ENCODE measurements at places on chromosomes 3 and 15.
A peak's percentile ranks its signal among the peaks of the same experiment; 100 is the strongest.

- no peak for DNase-seq
These were observed 44.4 kb upstream of the RASA2 start for GRCh38 chr3:141442446-141442845.

GRCh38 chr15:34038871-34039789, at the start of gene AVEN:
TSS of gene AVEN (minus strand) at chr15:34039204. CDS start at chr15:34039046, 158 bp downstream.
- no peak for DNase-seq

GRCh38 chr3:168622795-168623194, 527.1 kb upstream of the GOLIM4 start:
- DNase-seq = no peak

DNA sequence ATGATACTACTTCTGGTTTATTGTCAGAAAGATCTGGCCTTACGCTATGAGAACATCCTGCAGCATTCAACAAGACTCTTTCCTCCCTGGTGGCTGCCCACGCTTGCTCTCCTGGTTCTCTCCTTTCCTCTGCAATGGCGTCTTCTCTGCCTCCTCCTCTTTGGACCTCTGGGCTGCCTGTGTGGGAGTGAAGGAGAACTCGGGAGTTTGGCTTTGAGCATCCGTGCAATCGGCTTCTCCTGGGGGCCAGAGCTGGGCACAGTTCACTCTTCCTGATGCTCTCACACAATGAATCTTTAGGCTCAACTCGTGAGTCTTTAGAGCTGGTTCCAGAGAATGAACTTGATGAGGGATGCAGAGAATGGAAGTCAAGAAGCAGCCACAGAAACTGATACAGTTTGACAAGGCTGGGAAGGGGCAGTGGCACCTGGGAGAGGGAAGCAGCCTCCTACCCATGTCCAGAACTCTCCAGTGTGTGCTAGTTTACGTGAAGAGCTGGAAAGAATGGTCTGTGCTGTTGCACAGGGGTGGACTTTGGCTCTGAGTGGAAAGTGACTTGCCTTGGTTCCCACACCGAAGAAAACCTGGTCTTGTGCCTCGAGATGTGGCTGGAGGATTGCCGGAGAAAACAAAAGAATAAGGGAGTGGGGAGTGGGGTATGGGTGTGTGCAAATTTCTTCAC, 37.9 kb downstream of the RPLP1 start:
- DNase-seq = no peak

DNA sequence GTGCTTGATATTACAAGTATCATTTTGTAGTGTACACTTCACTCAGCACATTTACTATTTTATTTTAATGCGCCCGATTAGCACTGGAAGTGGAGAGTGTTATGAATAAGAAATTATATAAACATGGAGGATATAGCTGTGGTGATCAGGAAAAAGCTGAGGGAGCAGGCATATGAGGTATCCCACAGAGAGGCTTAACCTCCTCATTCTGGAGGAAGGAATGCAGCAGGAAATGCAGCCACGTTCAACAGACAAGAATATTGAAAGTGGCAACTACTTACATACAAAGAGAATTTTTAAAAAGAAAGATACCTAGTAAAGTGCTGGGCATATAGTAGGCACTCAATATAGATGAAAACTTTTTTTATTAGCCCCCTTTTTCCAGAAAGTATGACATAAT, 166.0 kb upstream of the SATB1 start:
- no peak for DNase-seq

DNA sequence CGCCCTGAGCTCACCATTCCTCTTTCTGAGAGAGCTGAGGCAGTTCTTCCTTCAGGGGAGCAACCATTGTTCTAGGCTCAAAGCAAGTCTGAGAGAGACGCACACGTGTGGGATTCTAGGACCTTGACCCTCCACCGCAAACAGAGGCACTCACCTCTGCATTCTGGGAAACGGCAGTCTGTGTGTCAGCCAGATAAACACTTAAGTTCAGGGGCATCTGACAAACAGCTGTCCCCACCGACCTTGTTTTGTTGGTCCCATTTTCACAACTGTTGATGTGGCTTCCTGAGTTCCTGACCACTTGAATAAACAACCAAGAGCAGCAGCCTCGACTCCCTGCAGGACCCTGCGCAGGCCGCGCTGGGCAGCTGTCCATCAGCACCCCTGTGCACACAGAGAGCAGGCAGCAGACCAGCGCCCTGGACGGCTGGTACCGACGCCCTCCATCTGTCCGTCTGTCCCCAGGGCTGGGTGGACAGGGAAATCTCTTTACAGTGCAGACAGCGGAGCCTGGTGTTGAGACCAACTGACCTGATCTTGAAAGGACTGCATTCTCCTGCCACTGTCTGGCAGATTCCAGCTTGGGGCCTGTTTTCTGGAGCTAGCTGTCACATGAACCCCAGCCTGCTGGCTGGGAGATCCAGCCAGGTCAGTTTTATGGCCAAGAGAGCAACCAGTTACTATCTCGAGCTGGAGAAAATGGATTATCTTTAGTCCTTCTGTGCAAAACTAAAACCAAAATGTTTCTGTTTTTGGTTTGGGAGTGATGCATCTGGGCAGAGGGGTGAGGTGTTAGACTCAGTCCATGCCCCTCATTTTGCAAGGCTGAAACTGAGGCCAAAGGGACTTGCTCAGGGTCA, 64.2 kb downstream of the FAM43A start:
- no peak for DNase-seq

- no peak for DNase-seq
These were observed 426.3 kb downstream of the AGBL1 start for GRCh38 chr15:86505951-86506350.

DNA sequence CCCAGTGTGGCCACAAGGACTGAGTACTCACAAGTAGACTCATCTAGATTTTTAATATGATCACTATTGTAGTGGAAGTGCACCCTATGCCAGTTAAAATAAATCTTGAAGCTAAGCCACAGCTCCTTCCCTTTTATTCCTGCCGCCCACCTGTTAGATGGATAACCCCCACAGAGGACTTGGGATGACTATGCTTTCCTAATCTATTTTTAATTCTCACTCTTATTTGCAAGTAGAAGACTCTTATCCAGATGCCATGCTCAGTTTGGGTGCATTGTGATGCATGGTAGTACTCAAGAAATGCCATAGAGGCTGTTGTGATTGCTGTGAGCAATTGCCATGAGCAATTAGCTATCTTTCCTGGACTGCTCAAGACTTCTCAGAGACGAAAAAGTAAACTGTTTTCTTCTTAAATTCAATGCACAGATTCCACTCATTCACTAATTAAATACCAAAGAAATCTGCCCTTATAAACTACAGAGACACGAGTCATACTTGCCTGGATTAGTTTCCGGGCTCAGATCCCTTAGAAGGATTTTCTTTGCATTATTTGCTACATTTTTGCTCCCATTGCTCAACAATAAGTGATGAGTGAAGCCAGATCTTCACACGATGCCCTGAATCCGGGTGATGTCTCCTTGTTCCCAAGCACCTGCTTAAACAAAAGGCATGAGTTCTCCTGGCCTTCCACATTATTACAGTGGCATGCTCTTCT, 472.1 kb downstream of the SOX2 start:
- DNase-seq = peak; percentile 33

DNA sequence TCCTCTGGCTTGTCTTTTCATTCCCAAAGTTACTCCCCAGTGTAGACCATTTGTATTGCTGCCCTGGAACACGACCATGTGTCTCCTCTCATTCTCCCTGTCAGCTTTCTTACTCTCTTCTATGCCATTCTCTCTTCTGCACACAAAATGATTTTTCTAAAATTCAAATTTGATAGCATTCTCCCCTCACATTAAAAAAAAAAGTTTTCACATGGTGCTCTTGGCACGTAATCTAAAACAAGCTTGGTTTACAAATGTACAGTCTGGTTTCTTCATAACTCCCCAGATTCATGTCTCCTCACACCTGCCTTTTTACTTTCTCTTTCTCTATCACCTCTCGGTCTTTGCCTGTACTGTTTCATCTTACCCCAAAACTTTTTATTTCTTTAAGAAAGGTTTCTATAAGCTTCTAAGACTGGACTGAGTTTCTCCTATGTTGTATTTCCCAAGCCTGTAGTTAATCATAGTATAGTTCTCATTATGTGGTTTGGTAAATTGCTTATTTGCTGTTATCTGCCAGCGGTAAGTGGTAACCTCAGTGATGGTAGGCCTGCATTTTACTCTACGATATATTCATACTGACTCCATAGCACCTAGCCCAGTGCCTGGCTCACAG, 31.2 kb downstream of the BCHE start:
- peak; percentile 22 for DNase-seq

- DNase-seq = no peak
These were observed at the start of gene CXCR6 for GRCh38 chr3:45943207-45943846. TSS of gene CXCR6 (plus strand) at chr3:45943464. CDS start at chr3:45946482, 3,018 bp downstream.

DNA sequence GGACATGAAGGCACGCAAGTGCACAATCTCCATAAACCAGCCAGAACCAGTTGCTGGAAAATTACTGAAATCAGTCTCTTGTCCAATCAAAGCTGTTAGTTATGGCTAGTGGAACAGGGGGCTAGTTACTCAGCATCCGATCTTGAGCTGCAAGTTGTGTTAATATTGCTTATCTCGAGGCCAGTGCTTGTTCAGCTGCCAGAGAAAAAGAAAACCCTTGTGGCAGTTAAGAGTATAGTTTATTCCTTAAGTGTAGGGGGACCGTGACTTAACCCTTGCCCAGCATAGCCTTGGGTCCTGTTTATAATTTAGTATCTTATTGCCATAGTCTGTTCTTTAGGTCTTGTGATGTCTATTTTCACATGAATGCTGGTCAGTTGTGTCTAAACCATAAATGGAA, 268.5 kb downstream of the CD47 start:
- DNase-seq = no peak

DNA sequence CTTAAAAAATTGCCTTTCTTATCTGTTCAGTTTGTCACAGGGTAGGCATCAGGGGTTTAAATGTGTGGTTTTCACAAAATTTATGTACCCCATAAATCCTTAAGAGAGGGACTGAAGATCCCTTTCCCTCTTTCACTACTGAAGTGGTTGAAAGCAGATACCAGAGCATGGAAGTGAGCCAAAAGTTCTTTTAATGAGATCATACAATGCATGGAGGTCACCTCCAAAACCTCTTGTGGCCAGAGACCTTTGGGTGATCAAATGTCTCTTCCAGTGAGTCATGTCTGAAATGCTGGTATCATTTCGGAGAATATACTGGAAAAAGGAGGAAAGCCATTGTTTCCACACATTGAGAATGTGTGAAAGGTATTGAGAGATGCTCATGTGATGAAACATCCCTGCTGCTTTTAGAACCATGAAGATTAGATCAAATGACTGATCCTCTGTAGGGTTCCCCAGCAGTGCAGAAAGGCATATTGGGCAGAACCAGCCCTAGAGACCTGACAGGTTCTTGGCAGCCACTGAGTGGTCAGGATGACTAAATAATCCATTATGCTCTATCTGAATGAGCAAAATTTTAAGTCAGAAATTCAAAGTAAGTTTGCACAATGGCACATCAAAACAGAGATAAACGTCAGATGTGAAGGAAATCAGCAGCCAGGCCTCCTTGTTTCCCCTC, 165.8 kb upstream of the SLC2A2 start:
- peak; percentile 97 for DNase-seq

- DNase-seq = peak; percentile 14
These were observed 630 bp downstream of the SNRK start for GRCh38 chr3:43286841-43287499.

GRCh38 chr3:127003601-127004280, 20.8 kb downstream of the PLXNA1 start:
- DNase-seq = no peak

GRCh38 chr15:75029378-75030022, 6.1 kb downstream of the PPCDC start:
- peak; percentile 51 for DNase-seq

DNA sequence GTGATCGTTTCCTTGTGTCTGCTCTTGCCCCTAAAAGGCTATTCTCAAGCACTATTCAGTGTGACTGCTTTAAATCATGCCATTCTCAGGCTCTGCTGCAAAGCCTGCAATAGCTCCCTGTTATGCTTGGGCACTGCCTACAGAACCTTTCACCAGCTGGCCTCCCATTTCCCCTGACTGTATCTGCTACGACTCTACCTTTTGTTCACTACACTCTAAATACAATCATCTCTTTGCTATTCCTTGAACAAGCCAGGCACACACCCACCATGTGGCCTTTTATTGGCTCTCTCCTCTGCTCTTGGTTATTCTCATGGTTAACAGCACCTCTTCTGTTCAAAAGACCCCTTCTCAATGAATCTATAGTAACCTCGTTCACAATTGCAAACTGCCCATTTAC, 29.6 kb upstream of the FNDC3B start:
- no peak for DNase-seq

- DNase-seq = no peak
These were observed 179.6 kb downstream of the P3H2 start for GRCh38 chr3:189941125-189941524.

DNA sequence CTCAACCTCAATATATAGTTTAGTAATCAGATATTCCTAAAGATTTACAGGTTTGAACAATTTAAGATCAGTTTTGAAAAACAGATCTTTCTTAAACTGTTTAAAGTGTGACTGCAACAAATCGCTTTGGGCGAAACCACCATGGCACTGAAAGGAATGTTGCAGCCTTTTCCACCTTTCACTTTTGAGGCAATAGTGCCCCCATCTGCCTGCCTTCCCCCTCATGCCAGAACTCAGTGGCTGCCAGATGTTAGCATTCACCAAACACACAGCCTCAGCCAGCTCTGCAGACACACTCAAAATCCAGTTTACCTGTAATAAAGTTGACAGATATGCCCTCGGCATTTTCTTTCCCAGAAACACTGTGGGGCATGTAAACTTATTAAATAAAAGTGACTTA, 3.3 kb downstream of the LYSMD4 start:
- peak; percentile 49 for DNase-seq

GRCh38 chr15:92917598-92918407, 17.7 kb downstream of the CHD2 start:
- DNase-seq = peak; percentile 91

GRCh38 chr3:194084284-194084683, 51.7 kb upstream of the HES1 start:
- no peak for DNase-seq

- no peak for DNase-seq
These were observed 278.6 kb downstream of the CNTN4 start for GRCh38 chr3:2377281-2377680.

GRCh38 chr15:87986776-87987175, 269.8 kb downstream of the NTRK3 start:
- DNase-seq = no peak

GRCh38 chr3:71102111-71102983, 481.2 kb downstream of the FOXP1 start:
- DNase-seq = no peak

DNA sequence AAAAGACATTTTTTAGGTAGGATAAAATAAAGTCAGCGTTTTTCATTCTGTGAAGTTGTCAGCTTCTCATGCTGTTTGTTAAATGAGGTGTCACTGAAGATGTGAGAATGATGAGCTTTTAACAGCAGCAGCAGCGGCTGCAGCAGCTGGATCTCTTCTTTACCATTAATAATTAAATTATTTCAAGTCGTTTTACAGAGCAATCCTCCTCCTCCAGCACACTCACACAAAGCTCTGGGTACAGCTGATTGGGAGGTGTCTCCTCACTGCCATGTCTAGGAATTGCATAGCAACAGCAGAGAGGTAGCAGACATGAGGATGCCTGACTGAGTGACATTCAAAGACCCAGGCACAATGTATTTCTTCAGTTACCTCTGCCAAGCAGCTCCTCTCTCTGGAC, 46.7 kb upstream of the PLAAT1 start:
- DNase-seq = no peak

GRCh38 chr3:41488501-41488900, 289.2 kb downstream of the CTNNB1 start:
- DNase-seq = no peak
